ENCODE measurements at places on chromosomes 4 and X.

DNA sequence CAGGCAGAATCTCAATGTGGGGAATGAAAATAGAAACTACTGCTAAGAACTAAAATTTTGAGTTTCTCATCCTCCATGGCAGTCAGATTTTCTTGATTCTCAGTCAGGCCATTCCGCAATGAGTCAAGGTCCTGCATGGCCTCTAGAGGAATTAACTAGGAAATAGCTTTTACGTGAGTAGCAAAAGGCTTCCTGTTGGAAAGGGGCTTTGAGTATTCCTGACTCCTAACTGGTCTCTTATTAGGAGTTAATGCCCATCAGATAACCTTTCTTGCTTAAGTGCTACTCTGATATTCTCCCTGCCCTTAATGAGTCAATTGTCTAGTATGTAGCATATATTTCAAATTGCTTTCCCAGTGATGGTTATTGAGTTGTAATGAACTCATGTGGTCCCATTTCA is 65.7 kb upstream of the ARHGAP24 start:
- DNase-seq, result no peak

- no peak for DNase-seq
These were observed 33.8 kb upstream of the LRBA start for GRCh38 chr4:151048913-151049312.

- DNase-seq, result no peak
These were observed 58.7 kb upstream of the GPR34 start for GRCh38 chrX:41630091-41630490.

- peak; percentile 75 for DNase-seq
These were observed 279.3 kb upstream of the DIPK2B start for GRCh38 chrX:45479835-45480422.

GRCh38 chr4:121778991-121779628 is 14.1 kb upstream of the SMIM43 start:
- DNase-seq, result no peak

GRCh38 chrX:154596290-154596929 is 11.5 kb downstream of the CTAG1A start:
- DNase-seq, result no peak

DNA sequence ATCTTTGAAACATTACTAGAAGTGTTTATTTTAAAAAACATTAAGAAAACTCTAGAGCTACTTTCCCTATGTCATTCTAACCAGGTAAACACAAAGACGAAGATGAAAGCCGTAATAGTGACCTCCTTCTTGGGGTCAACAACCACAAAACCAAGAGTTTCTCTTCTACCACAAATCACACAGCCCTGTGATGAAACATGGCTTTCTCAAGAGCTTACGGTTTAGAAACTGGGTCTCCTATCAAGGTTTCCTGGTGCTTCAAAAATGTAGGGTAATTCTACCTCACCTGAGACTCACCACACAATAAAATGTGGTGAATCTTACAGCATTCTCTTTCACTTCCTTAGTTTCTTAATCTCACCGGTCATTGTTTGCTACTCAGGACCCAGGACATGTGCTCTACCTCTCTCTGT is 50.9 kb downstream of the CORIN start:
- DNase-seq, result no peak

DNA sequence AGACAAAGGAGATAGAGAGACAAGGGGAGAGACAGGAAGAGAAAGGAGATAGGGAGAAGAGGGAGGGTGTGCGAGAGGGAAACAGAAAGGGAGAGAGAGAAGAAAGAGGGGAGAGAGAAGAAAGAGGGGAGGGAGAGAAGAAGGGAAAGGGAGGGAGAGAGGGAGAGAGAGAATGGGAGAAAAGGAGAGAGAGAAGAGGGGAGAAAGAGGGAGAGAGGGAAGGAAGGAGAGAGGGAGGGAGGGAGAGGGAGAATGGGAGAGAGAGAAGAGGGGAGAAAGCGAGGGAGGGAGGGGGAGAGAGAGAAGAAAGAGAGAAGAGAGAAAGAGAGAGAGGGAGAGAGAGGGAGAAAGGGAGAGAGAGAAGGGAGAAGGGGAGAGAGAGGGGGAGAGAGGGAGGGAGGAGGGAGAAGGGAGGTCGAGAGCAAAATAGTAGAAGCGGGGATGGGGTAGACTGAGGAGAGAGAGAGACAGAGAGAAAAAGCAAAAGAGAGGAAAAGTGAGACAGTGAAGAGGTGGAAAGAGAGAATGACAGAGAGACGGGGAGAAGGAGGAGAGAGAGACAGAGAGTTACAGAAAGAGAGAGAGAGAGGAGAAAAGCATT is 218.2 kb downstream of the DHRSX start:
- no peak for DNase-seq

- no peak for DNase-seq
These were observed 38.9 kb upstream of the CFAP47 start for GRCh38 chrX:35880601-35881000.

- DNase-seq, result no peak
These were observed 150.4 kb downstream of the MID1 start for GRCh38 chrX:10470009-10470408.

Data from HFF-Myc (cell line).